Osteoblast (primary cell): ENCODE measurements at places on chromosomes 1 and 21.

GRCh38 chr1:204003536-204003935, 69.4 kb upstream of the SOX13 start:
- no peak for DNase-seq

DNA sequence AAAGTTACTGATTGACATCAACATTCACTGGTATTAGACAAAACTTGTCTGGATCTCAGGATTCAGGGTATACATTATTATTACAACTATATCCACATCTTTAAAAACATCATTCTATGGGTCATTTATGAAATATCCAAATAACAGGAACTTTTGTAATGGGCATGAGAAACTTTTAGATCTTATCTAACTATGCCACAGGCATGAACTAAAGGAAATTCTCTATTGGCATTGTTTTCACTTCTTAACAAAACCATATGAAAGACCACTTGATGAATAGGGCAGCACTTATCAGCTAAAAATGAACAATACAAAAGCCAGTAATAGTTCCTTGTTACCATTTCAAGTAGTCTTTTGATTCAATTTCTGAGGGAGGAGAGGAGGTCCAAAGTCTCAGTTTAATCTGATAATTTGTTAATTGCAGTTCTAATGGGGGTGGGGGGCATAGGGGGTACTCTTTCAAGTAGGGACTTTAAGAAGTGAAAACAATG, 30.8 kb upstream of the CPLANE2 start:
- DNase-seq, result no peak

DNA sequence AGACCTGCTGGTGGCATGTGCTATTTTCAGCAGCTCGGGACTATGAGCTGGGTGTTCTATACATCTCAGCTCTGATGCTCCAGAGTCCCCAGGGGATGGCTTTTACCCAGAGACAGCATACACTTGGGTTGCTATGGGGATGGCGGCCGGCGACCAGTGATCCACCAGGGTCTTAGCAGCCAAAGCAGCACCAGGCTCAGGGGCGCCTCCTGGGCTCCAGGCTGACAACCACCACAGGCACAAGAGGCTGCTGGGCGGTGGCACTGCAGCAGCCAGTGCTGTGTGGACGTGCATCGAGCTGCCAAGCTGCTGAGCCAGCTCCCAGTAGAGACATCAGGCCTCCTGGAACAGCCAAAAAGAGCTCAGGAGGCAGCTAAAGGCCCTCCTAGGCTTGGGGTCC, 37.6 kb upstream of the CLSTN1 start:
- no peak for DNase-seq

- peak; percentile 100 for DNase-seq
These were observed at the start of gene ZNF593 for GRCh38 chr1:26169669-26170471. TSS of gene ZNF593 (plus strand) at chr1:26169908. CDS start at chr1:26169984, 76 bp downstream.

GRCh38 chr1:181514298-181515290, 31.3 kb downstream of the CACNA1E start:
- no peak for DNase-seq

DNA sequence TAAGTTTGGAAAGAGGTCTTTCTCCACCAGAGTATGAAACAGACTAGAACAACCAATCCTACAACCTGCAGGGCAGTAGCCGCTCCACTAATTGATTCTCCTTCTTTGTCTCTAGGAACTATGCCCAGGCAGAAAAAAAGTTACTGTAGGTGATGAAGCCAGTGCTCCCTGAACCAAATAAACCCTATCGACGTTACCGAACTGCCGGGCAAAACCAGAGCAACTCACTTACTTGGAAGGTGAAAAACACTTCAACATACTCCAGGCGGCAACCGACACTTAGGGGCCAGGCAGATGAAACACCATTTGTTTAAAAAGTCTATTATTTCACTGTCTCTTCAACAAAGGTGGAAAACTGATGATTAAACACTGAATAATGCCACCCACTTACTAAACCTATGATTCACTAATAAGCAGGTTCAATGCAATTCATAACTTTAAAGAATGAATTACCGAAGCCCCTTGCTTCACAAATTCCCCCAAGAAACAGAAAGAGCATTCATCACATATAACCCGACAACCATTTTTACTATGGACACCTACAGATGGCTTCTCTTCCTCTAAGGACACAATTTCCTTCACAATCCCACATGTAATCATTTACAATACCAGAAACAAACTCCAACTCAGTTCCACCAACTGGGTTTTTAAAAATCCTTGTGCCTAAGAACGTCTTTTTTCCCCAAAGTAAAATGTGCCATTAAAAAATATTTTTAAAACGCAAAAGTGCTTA, 1.6 kb downstream of the NRIP1 start:
- peak; percentile 58 for DNase-seq

- DNase-seq, result no peak
These were observed 442.4 kb downstream of the LTN1 start for GRCh38 chr21:28550057-28550825.

- DNase-seq, result peak; percentile 73
These were observed 6.4 kb downstream of the TSTD1 start for GRCh38 chr1:161032409-161032808.

GRCh38 chr1:22660716-22661241, 7.7 kb downstream of the C1QB start:
- DNase-seq, result peak; percentile 69

DNA sequence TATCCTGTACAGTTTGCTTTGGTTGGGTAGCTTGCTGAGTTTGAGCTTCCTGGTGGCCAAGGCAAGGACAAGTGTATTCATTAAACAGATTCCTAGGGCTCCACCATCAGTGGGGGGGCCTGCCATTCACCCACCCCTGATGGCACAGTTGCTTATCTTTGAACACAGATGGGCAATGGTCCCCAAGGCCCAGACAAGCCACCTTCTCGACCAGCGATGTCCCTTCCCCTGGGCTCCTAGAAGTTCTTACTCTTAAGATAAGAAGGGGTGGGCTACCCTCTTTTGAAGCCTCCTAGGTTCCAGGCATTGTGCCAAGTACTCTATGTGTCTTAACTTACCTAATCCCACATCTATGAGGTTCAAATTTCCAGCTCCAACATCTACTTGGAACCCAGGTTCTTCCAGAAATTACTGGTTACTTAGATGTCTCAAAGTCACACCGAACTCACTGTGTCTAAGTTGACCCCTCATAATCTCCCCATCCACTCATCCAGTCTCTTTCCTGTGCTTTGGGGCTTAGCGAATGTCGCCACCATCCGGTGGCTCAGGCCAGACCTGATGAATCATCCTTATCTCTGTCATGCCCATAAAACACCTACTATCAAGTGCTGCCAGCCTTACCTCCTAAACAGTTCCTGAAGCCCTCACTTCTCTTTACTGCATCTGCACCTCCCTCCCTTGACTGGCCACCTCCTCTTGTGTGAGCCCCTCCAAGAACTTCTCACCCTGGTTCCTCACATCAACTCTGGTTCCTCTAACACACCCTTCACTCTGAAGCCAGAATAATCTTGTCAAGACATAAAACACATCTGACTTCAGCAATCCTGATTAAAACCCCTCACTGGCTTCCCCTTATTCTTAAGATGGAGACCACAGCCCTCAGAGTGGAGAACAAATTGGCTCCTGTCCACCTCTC, 50.1 kb downstream of the KLHDC7A start:
- DNase-seq, result no peak

DNA sequence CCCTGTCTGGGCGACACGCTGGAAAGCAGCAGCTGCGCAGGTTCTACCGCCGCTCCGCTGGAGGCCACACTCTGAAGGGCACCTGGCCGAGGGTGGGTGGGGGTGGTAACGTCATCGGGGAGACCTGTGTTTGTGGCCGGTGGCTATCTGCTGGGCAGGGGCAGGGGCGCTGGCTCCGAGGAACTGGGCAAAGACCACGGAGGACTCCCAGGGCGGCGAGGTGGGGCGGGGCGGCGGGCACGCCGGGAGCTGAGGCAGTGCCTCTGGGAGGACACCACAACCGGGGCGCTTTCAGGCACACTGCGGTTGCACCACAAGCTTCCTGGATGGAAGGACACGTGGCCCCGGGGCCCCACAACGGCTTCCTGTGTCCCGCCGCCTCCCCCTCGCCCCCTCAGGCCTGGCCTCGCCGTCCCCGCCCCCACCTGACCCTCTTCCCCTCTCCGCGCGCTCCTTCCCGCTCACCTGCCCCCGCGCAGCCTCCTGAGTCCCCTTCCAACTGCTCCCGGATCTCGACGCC, 3.3 kb upstream of the DENND2D start:
- peak; percentile 96 for DNase-seq

DNA sequence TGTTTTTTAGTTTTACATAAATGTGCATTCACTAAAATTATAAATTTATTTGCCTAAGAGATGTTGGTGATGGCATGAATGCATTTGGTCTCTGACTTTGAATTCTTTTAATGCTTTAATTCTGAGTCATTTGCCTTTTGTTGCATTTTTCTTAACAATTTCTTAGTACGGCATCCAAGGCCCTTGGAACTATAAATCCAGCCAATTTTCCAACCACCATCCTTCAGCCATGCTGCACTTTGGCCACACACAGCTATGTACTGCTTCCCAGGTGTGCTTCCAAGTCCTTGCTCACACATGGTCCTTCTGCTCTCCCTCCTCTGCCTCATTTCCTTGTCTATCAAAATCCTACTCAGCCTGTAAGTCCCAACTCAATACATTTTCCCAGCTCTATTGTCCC, 161.0 kb downstream of the DHRS3 start:
- DNase-seq, result no peak

- DNase-seq, result peak; percentile 86
These were observed 667 bp upstream of the CYB561D1 start for GRCh38 chr1:109493227-109493626.

GRCh38 chr1:219699870-219700269, 87.0 kb upstream of the ZC3H11B start:
- DNase-seq, result peak; percentile 54

- no peak for DNase-seq
These were observed 75.5 kb upstream of the TNR start for GRCh38 chr1:175818929-175819328.

DNA sequence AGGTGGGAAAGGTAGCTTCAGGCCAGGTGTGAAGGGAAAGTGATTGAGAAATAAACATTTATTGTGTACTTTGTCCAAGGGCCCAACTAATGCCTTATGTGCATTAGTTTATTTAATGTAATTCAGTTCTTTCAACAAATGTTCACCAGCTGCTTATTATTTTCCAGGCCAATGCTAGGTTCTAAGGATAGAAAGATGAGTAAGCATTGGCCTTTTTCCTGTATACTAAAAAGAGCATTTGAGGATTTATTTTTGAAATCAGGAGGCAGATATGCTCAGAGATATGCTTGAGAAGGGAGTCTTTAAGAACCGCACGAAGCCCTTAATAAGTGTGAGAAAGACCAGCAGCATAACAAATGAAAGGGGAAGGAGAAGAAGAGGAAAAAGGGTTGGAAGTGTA, 32.0 kb downstream of the CLCA1 start:
- DNase-seq, result no peak

DNA sequence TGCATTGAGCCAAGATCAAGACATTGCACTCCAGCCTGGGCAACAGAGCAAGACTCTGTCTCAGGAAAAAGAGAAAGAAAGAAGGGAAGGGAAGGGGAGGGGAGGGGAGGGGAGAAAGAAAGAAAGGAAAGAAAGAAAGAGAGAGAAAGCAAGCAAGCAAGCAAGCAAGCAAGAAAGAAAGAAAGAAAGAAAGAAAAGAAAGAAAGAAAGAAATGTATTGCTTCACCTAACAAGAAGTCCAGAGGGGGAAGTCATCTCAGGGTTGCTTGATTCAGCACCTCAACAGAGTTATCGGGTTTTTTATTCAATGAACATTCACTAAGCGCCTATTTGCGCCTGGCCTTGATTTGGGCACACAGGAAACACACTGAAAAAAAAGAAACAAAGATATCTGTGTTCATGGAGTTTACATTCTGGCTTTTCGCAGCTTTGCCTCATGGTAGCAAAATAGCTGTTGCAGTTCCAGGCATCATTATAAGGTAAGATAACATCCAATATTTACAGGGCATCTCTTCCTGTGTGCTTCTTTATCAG, 8.2 kb upstream of the RCSD1 start:
- DNase-seq, result no peak

- DNase-seq, result no peak
These were observed 11.5 kb downstream of the RO60 start for GRCh38 chr1:193070942-193071341.

- no peak for DNase-seq
These were observed 32.6 kb downstream of the LRP8 start for GRCh38 chr1:53295295-53295694.

DNA sequence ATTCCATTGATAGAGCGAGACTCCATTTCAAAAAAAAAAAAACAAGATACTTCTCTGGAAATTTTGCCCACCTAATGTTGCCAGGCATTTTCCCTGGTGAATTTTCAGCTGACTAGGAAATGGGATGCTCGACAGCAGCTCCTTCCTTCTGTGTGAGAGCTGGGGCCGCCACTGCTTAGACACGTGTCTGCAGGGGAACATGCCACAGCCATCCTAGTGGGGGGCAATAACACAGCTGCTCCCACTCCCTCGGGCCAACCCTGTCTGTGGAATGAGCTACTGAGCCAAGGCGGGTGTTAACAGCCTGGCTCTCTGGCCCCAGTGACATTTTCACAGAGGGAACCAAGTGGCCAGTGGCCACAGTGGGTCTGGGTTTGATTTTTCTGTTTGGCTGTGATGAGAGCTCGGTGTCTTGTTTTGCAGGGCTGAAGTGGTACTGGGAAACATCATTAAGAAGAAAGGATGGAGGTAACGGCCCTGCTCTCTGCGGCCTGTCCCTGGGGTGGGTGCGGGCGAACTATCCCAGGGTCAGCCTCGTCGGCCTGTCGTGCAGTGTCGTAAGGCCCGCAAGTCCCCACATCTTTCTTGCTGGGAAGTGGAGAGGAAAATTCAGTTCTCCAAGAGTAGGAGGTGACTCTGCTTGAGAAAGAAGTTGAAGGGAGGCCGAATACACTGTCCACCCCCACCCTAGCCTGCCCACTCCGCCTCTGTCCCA, 39.2 kb downstream of the KCNAB2 start:
- DNase-seq, result no peak

DNA sequence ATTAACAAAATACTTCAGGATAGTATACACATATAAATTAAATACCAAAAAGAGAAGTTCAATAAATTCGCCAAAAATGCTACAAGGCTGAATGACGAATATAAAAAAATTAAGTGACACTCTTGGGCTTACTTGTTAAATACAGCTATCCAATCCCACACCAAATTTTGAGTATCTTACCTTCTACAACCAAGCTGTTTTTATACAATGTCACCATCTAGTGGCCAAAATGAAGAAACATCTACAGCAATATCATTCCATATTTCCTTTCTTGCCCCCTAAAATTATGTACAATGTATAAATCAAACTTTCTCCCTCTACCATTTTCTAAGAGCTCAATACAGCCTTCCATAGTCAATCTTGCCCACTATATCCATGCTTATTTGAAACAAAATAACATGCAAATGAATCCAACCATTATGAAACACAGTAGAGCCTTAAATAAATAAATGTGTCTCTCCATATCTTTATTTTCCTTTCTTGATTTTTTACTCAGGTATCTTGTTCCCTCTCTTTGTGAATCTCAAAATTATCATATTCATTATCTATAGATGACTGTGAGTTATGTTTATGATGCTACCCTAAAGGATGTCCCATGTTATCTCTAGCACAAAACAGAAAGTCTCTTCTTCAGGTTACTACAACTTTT, 86.3 kb downstream of the ACBD6 start:
- DNase-seq, result peak; percentile 78

- no peak for DNase-seq
These were observed 6.6 kb downstream of the ZMYND12 start for GRCh38 chr1:42449256-42449655.

GRCh38 chr1:26284597-26285347, 4.9 kb downstream of the SH3BGRL3 start:
- DNase-seq, result peak; percentile 99
